ENCODE measurements at places on chromosomes 1 and 21. TPM values are rescaled to one million over a fixed set of nuclear protein-coding genes. Genes with fewer than 3 reads are reported as not detected.

The ZNF593OS gene
- not detected for total RNA-seq

DNA sequence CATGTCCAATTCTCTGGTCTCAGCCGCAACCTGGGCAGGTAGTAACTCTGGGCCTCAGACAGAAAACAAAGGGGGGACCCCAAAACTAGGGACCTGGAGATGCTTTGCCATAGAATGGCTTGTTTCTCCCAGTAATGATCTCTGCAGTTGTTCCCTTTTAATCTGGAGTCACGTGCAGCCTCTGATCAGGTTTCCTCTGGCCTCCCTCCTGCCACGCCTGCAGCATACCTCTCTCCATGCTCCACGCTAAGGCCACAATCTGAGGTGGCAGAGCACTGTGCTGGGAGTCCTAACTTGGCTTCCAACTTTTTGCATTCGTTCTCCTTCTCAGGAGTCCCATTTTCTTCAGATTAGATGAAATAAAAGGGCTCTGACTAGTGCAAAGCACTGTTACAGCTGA lies 1.9 kb downstream of the PABPC4 start:
- no peak for DNase-seq

The PRAMEF17 gene
- not detected for total RNA-seq

- peak; percentile 37 for DNase-seq
These were observed 8.8 kb upstream of the FGR start for GRCh38 chr1:27643600-27644368.

DNA sequence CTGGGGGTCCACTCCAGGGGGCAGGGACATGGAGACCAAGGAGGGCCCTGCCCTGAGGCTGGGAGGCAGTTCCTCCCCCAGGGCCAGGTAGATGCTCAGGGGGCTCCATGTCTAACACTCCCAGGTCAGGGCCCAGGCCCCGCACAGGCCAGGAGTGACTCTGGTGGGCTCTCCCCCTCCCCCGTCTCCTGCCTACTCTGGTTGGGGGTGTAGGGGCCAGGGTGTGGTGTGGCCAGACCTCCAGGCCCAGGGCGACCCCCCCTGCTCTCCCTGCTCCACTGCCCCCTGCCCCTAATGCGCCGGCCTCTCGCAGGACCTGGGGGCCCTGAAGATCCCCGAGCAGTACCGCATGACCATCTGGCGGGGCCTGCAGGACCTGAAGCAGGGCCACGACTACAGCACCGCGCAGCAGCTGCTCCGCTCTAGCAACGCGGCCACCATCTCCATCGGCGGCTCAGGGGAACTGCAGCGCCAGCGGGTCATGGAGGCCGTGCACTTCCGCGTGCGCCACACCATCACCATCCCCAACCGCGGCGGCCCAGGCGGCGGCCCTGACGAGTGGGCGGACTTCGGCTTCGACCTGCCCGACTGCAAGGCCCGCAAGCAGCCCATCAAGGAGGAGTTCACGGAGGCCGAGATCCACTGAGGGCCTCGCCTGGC lies 19.7 kb upstream of the CCDC27 start:
- DNase-seq, result no peak

The ABCG1 gene
- total RNA-seq, result 4.6 TPM

GRCh38 chr1:204224655-204225054 lies 10.9 kb upstream of the GOLT1A start:
- no peak for DNase-seq

The FAM167B gene
- total RNA-seq, result 3.8 TPM

The DHCR24 gene
- 217 TPM for total RNA-seq

GRCh38 chr1:55037733-55038551 lies 1.4 kb upstream of the PCSK9 start:
- DNase-seq, result no peak

- no peak for DNase-seq
These were observed 2.7 kb upstream of the FMO1 start for GRCh38 chr1:171245458-171246064.

DNA sequence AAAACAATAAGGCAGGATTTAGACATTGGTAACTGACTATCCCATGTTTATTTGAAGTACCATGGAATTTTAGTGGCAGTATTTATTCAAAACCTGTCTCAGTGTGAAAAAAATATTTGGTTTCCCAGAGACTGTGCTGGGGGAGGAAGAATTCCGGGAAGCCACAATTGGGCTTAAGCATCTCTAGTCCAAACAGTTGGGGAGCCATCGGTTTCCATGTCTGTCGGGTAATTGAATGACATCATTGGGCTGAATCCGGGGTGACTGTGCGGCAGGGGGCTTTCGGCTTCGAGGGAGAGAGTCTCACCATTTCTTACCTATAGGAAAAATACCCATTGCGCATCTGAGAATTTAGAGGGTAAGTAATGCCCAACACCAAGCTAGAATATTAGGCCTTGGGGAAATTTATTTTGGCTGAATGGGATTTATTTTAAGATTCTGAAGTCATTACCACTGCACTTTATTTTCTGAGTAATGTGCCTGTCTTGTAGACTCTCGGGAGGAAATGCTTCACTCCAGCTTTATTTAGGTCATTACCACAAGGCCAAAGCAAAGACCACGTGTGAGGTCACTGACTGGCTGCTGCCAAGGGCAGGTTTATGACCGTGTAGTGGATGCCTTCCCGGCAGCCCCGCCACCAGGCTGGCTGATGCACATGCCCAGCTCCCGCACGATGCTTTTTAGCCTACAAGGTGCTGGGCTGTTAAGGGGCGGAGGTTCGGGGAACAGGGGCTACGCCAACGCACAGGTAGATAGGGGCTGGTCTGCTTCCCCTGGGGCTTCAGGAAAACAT lies 23.1 kb upstream of the UMODL1 start:
- no peak for DNase-seq

DNA sequence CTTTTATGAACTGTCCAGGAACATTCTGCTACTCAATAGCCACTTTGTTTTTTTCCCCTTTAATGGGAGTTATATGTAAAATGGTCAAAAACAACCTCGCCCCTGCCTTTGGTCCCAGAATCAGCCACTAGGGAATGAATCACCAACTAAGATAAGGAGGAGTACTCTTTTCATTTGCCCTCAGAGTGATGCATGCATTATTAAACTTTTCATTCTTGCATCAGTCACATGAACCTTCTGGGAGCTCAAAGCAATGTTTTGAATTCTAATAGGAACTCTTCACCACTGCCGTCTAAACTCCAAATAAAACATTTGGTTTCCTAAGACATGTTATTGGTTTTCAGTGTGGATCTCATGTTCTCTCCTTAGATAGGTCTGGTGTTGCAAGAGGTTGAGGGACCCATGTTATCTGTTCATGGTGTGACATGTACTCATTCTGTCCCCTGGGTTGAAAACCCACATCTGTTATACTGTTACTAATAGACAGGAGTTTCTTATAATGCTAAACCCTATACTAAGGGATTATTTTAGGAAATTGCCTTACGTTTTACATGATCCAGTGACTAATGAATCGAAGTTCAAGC lies 17.8 kb upstream of the HSD17B7 start:
- no peak for DNase-seq

The AGMAT gene
- 3.1 TPM for total RNA-seq

The C1orf116 gene
- total RNA-seq, result 31.9 TPM

DNA sequence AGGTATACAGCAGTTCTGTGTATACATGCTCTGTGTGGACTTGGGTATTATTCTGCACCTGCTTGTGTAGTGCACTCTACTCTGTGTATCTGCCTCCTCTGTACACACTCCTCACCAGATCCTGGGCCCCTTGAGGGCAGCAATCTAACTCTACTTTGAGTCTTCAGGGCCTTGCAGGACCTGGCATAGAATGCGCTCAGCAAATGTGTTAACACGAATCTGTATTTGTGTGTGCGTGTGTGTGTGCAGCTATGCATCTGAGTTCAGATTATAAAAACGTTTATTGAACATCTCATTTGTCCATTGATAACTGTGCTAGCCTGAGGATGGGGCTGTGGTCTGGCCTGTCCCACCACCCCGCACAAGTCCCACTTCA lies 3.9 kb upstream of the MEF2D start:
- no peak for DNase-seq

DNA sequence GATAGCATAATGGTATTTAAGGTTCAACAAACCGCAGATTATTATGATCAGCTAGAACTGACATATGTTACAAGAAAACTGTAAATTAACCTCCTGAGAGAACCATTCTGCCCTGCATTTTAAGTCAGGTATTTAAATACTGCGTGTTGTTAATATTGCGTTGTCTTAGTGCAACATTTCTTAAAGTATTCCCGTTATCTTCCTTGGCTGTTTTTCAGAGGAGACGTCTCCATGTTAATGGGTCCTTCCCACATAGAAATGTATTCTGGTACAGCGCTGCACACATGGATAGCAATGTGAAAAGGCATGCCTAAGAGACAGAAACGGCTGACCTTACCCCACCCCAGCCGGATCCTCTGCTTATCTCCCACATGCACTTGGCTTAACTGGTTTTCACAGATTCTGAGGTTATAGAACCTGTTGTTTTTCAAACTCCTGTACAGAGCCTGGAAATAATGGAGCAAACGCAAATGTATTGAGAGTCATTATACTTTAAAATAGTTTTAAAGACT lies 22.8 kb upstream of the DEGS1 start:
- DNase-seq, result no peak

DNA sequence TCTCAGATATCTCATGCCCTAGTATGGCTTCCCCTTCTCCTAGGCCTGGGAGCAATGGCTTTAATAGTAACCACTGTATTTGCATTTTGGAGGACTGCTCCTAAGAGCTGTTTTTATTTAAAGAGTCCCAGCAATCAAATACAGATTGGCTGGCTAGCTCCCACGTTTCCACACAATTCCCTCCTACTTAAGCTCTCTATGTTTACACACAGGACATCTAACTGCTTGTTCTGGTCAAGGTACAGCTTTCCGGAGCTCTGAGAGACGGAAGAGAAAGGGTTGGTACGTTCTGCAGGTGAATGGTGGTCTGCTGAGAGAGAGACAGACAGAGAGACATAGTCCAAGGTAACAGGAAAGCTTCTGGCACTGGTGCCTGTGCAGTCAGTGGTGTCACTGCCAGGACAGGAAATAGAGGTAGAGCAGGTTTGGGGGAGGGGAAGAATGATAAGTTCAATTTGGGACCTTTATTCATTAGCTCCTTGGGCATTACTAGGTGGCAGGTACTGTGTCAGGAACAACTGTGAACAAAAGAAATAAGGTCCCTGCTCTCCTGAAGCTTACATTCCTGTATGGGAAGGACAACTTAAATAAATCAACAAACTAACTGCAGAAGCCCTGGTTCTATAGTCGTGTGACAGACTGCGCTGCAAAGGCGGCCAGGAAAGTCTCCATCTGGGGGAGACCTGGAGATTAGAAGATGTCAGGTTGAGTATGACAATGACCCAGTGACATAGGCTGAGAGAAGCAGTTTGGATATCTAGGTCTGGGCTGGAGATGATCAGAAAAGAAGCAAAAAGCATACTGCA lies 1.2 kb upstream of the SLC25A33 start:
- no peak for DNase-seq

DNA sequence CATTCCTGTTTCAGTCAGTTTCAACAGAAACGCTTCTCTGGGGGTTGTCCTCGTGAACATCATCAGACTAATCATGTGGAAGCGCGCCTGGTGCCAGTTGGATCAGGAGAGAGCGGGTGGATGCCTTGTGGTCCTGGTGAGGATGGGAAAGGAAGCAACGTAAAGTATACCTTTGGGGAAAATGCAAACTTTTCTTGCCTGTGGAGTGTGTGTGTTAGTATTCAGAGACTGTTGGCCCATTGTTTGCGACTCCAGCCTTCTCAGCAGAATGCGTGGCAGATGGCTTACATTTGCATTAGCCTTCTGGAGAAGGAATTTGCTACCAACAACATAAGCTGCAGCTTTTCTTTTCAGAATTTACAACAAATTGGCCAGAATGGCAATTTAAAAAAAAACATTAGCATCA lies 173.9 kb downstream of the RWDD3 start:
- DNase-seq, result no peak

- no peak for DNase-seq
These were observed 52.6 kb upstream of the NHLH2 start for GRCh38 chr1:115893545-115893944.

- no peak for DNase-seq
These were observed 1276.7 kb upstream of the PRMT6 start for GRCh38 chr1:105779727-105780126.

- DNase-seq, result no peak
These were observed 642 bp downstream of the SLC30A7 start for GRCh38 chr1:100896481-100896982.

DNA sequence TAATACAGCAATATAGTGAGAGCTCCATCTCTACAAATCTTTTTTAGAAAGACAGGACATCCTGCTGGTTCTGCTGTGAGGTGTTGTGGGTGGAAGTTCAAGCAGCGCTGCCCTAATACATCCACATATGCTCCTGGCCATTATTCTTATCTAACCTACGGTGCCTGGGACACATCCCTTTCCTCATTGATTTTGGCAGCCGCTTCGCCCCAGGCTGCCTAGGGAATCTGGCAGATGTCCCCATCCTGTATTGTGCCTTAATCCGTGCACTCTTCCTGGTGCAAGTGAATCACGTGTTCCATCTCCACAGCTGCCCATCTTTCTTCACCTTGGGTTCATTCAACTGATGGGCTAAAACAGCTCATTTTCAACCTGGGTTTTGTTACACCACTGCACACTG lies 3.1 kb upstream of the UBE2G2 start:
- no peak for DNase-seq

The IBA57 gene
- 9.7 TPM for total RNA-seq

Data from progenitor cell of endocrine pancreas (in vitro differentiated cells).